ENCODE measurements at places on chromosomes 13 and 19.

DNA sequence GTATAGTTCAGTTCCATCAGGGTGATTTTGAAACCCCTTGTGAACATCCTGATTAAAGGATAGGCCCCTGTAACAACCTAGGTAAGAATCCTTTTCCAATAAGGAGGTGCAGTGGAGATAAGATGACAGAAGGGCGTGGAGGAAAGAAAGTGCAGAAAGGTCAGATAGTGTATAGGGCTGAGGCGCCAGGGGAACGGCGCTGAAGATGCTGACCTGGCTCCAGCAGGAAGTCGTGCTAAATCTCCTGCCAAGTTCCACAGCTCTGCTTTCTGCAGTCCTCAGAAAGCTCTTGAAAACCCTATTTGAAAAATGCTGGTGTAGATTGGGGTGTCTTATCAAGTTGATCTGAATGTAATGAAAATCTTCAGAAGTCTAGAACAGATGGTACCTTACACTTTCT, 221.7 kb downstream of the COG6 start:
- no peak for DNase-seq

DNA sequence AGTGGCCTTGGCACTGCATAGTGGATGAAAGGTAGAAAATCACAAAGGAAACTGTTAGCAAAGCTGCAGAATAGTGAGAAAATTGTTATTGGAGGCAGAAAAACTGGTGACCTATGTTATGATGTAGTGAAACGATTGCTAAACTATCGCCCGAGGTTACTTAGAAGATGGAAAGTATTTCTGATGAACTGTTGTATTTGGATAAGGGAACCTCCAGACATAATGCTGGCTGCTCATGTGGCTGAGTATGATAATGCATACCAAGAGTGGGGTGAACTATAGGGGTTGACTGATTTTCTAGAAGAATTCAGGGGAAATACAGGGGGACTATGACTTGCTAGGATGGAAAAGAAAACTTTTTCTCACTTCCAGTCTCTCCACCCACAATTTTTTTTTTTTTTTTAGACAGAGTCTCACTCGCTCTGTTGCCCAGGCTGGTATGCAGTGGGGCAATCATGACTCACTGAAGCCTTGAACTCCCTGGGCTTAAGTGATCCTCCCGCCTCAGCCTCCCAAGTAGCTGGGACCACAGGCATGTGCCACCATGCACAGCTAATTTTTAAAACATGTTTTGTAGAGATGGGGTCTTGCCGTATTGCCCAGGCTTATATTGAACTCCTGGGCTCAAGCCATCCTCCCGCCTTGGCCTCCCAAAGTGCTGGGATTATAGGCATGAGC, 4.4 kb upstream of the EID2 start:
- DNase-seq = peak; percentile 38

GRCh38 chr19:11338569-11339253, 746 bp downstream of the RAB3D start:
- no peak for DNase-seq

DNA sequence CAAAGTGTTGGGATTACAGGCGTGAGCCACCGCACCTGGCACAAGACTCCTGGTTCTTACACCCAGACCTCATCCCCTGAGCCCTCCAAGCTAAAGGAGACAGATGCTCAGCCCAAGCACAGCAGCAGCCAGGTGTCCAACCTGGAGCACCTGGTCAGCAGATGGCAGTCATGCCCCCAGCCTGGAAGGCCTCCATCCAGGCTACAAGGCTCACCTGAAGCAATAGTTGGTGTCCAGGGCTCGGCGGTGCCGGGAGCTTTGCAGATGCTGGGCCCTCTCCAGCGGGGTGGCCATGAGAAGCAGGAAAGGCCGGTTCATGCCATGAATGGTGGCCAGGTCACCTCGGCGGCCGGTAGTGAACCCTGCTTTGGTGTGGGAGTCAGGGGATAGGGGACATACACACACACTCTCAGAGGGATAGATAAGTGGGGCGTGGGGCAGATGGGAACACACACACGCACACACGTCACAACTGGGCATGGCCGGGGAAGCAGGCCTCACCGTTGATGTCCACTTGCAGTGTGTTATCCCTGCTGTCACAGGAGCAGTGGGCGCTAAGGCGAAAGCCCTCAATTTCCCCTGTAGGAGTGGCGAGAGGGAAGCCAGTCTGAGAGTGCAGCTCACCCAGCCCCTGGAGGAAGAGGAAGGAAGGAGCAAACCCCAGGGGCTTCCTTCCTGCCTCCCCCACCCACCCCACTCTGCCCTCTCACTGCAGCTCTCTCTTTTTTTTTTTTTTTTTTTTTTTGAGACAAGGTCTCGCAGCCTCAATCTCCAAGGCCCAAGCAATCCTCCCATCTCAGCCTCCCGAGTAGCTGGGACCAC, 11.8 kb downstream of the TGFB1 start:
- peak; percentile 29 for DNase-seq

- no peak for DNase-seq
Measured at GRCh38 chr13:98775386-98775785, 22.9 kb upstream of the SLC15A1 start.

GRCh38 chr13:29771247-29771646, 79.2 kb downstream of the UBL3 start:
- DNase-seq = no peak

DNA sequence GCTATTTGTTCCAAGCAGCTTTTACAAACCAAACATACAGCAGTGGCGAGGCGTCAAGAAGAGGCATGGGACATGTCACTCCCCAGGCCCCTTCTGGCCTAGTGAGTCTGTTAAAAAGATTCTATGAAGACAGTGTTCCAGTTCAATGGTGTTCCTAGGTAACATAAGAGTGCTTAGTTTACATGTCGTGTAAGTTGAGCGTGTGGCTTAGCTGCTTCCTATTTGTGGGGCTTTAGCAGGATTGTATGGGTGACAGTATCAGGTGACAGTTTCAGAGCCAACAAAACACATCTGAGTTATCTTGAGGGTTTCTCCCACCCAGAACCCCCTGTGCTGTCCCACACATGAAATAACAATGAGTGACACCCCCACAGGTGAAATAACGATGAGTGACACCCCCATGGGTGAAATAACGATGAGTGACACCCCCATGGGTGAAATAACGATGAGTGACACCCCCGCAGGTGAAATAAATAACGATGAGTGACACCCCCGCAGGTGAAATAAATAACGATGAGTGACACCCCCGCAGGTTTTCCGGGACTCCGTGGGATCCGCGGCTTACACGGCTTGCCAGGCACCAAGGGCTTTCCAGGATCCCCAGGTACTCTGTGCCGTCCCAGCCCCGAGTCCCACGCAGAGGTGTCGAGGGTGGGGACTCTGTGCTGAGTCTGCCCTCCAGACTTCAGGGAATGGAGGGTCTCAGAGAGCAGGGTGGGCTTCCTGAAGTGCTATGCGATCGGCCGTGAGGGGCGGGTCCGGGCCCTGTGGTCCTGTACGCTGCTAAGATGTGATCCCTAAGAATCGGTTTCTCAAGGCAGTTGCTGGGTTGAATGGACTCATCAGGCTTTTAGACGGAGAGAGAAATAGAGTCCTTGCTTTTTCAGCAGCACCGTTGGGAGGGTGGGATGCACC, 68.6 kb downstream of the RAB20 start:
- DNase-seq = no peak

- peak; percentile 33 for DNase-seq
Measured at GRCh38 chr19:6979399-6979798, 41.8 kb downstream of the MBD3L2B start.

DNA sequence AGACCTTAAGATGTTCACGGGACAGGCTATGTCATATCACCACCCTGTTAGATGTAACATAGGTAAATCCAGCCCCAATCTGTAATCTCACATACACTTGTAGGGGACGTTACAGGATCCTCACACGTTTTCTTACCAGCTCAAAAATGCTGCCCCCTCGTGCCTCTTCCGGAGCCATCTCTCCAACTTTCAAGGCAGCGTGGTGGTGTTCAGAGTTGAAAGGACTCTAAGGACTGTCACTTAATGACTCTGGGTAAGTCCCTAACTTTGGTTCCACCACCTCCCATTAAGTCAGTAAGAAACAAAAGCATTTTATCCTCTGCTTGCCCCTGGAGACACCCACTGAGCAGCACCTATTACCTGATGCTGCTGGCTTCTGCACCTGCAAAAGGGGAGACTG, 4.4 kb downstream of the MED26 start:
- no peak for DNase-seq

- DNase-seq = no peak
Measured at GRCh38 chr13:105491345-105491744, 1044.1 kb downstream of the EFNB2 start.

GRCh38 chr13:29547153-29547552, 48.3 kb downstream of the SLC7A1 start:
- no peak for DNase-seq

GRCh38 chr13:102311901-102312300, 89.9 kb downstream of the FGF14 start:
- no peak for DNase-seq

DNA sequence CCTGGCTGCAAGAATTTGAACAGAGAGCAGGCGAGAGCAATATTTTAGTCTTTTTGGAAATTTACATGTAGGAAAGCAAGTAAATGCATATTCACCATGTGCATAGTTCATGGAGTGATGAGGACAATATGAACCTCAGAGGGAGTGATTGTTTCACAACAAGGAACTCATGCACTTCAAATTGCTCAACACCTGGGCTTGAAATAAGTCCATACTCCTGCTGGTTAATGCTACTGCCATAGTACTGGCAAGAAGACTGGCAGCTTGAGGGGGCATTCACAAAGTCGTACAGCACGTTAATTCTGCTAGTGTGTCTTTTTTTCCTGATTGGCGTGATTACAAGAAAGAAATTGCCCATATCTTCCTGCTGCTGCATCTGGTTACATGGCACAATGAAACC, 267.6 kb downstream of the PCDH17 start:
- DNase-seq = no peak

GRCh38 chr13:110116072-110116487, 190.9 kb downstream of the COL4A1 start:
- peak; percentile 67 for DNase-seq

GRCh38 chr13:27264648-27265047, 6.0 kb upstream of the RASL11A start:
- DNase-seq = no peak

- no peak for DNase-seq
Measured at GRCh38 chr13:32233062-32233461, 82.1 kb downstream of the ZAR1L start.

- DNase-seq = no peak
Measured at GRCh38 chr19:39307046-39307821, 11.0 kb downstream of the IFNL1 start.

DNA sequence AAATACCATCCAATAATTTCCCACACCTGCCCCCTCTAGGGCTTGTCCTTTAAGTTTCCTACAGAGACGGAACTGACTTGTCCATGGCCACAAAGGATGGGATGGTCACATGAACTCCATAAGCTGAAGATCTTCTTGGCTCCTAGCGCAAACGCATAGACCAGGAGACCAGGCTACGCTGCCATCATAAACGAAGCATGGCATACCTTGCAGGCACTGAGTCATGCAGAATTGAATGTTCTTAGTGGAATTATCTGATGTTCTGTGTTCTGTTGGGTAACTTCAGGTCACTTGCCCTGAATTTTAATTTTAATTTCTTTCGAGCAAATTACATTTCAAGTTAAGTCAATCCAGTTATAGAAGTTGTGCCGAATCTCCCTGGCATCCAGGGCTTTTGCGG, 96.4 kb upstream of the STARD13 start:
- DNase-seq = no peak

DNA sequence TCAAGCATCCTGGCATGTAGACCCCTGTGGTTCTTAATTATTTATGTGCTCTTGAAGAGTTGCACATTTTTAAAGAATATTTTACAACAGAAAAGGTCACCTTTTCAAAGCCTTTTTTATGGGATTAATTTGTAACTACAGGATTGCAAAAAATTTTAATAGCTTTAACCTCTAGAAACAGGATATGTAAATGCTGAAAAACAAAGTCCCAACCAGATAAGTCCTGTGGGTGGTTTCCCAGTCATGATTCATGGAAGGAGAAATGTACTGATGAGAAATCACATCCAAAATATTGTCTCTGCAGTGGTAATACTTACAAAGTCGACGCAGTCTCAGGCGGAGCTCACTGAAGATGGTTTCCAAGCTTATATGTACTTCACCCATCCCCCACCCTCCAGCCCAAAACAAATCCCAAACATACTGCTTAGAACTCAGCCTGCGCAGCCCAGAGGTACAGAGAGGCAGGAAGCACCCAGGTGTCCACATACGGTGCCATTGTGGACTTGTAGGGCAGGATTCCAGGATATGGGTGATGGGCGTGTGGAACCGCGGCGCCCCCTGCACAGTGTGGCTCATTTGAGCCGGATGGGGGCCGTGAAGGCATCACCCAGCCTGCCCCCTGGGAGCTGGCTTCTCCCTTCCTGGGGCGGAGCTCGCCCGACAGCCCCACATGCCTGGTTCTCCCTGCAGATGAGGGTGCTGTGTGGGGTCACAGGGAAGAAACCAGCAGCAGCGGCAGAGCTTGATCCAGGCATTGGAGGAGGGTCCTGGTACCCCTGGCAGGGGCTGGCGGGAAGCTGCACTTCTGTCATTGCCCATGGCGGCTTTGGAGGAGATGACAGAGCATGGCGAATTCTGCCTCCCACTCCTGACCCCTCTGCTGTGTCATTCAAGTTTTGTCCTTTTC, 101.2 kb downstream of the ATP11A start:
- DNase-seq = no peak

GRCh38 chr13:39512687-39513086, 90.3 kb downstream of the LHFPL6 start:
- DNase-seq = no peak

GRCh38 chr13:20776751-20777150, 3.0 kb upstream of the EEF1AKMT1 start:
- DNase-seq = no peak

- no peak for DNase-seq
Measured at GRCh38 chr13:101959016-101959415, 442.8 kb downstream of the FGF14 start.

DNA sequence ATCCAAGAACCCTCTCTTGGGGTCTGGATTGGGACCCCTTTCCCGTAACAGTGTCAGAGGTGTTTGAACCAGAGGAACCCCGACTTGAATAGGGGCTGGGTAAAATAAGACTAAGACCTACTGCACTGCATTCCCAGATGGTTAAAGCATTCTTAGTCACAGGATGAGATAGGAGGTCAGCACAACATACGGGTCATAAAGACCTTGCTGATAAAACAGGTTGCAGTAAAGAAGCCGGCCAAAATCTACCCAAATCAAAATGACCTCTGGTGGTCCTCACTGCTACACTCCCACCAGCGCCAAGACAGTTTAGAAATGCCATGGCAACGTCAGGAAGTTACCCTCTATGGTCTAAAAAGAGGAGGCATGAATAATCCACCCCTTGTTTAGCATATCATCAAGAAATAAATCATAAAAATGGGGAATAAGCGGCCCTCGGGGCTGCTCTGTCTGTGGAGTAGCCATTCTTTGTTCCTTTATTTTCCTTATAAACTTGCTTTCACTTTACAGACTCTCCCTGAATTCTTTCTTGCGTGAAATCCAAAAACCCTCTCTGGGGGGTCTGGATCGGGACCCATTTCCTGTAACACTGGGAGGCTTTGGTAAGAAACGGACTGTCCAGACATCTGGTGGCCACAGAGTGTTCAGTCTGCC, 4.4 kb upstream of the SIN3B start:
- no peak for DNase-seq

- DNase-seq = no peak
Measured at GRCh38 chr13:35723053-35723461, 246.6 kb upstream of the MAB21L1 start.
